ENCODE measurements at places on chromosomes 4 and X.

DNA sequence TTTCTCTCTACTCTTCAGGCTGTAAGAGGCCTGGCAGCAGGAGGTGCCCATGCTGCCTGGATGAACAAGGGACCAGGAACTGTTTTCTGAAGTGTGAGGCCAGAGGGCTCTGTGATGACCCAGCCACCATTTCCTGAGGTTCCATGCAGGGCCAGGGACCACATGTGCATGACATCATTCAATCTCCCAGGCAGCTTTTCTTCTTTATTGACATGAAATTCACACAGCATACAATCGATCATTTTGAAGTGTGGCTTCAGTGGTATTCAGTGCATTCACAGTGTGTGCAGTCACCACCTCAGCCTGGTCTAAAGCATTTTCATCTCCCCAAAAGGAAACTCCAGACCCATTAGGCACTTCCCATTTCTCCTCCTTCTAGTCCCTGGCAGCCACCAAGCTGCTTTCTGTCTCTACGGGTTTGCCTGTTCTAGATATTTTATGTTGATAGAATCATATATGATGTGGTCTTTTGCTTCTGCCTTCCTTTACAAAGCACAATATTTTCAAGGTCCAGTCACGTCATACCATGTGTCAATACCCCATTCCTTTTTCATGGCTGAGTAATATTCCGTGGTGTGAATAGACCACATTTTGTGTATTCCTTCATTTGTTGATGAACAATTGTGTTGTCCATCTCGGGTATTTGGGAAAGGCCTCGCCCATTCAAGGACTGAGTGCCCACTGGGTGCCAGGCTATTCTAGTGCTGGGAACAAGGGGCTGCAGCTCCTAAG is 93.1 kb downstream of the PSAPL1 start:
- H3K36me3 ChIP-seq, result no peaks in the 10 kb centered on the region
- H3K27me3 ChIP-seq, result no peaks in the 10 kb centered on the region
- no peak for DNase-seq

- no peak overlapping the region for H3K4me3 ChIP-seq
- no peaks in the 10 kb centered on the region for H3K36me3 ChIP-seq
- DNase-seq, result no peak
- no peak overlapping the region for H3K27ac ChIP-seq
- H3K4me1 ChIP-seq, result no peaks in the 10 kb centered on the region
Measured at GRCh38 chrX:137234651-137235402, 201.0 kb upstream of the GPR101 start.

- peak overlapping the region; percentile 43 for H3K4me3 ChIP-seq
- no peaks in the 10 kb centered on the region for H3K4me1 ChIP-seq
- DNase-seq, result peak; percentile 6
- no peaks in the 10 kb centered on the region for H3K36me3 ChIP-seq
- no peaks in the 10 kb centered on the region for H3K27me3 ChIP-seq
- H3K27ac ChIP-seq, result peak overlapping the region; percentile 73
Measured at GRCh38 chrX:118115953-118116712, 477 bp downstream of the KLHL13 start.

DNA sequence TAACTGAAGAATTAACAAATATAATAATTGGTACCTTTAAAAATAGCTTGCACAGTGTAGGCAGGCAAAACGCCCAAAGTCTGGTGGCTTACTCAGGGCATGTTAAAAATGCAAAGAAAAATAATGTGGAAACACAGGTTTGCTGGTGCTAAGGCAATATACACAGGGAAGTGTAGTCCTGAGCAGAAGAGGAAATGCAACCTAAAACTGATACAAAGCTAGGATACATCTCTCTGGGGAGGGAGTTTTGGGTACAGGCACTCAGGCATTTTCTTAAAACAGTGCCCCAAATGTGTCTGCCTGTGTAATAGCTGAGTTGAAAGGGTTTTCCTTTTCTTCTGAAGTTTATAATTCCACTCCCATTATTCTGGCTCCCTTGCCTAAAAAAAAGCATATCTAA is 47.4 kb downstream of the TMPRSS11E start:
- DNase-seq, result no peak
- no peaks in the 10 kb centered on the region for H3K36me3 ChIP-seq
- no peak overlapping the region for H3K4me3 ChIP-seq
- no peaks in the 10 kb centered on the region for H3K4me1 ChIP-seq

- H3K36me3 ChIP-seq, result no peaks in the 10 kb centered on the region
- no peaks in the 10 kb centered on the region for H3K4me1 ChIP-seq
- DNase-seq, result no peak
- H3K27ac ChIP-seq, result no peak overlapping the region
- H3K27me3 ChIP-seq, result no peaks in the 10 kb centered on the region
Measured at GRCh38 chrX:95505721-95506120, 1178.9 kb upstream of the DIAPH2 start.

DNA sequence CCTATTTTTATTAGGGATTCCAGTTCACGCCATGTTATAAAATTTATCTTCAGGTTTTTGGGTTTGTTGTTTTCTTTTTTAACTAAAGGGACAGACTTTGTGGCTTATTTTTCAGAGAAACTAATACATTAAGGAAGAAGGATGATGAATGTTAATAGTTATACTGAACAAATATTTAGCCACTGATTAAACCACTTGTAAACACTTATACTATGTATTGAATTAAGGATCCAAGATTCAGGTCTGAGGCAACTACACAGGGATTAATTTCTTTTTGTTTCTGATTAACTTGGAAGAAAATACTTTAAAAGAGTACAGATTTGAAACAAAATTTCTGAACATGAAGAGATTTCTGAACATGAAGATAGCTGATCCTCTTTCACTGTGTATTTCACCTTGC is 82.8 kb upstream of the NAP1L5 start:
- H3K36me3 ChIP-seq, result no peaks in the 10 kb centered on the region
- no peak overlapping the region for H3K4me3 ChIP-seq
- no peak overlapping the region for H3K27ac ChIP-seq
- DNase-seq, result no peak
- no peaks in the 10 kb centered on the region for H3K27me3 ChIP-seq

GRCh38 chr4:95426455-95426854 is 122.3 kb downstream of the UNC5C start:
- no peak for DNase-seq
- H3K36me3 ChIP-seq, result no peaks in the 10 kb centered on the region
- H3K27me3 ChIP-seq, result no peaks in the 10 kb centered on the region
- H3K4me1 ChIP-seq, result no peaks in the 10 kb centered on the region
- H3K27ac ChIP-seq, result no peak overlapping the region

- no peaks in the 10 kb centered on the region for H3K36me3 ChIP-seq
- no peak overlapping the region for H3K4me3 ChIP-seq
- no peak for DNase-seq
- H3K27ac ChIP-seq, result no peak overlapping the region
Measured at GRCh38 chr4:48570646-48571220, 80.7 kb downstream of the ZAR1 start.

DNA sequence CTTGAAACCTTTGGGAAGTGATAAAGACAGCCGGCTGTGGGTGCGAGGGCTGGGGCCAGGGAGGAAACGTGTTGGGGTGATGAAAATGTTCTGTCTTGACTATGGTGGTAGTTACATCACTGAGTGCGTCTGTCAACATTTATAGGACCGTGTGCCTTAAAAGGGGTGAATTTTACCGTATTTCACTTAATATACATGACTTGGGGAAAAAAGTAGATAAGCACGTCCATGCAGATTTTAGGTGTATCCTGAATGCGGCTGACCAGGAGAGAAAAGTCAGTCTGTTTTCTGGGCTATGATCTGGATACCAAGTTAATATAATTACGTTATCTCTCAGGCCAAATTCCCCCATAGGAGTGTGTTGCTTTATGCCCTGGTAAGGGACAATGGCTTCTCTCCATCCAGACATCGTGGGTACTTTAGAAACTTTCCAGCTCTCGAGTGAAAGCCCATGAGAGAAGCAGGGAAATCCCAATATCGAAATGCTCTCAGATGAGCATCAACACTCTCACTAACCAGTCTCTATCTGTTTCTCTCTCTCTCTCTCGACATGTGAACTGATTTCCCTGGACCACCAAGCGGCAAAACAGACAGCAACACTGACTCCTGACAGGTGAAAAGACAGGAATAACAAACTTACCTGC is 71.5 kb downstream of the IRF2 start:
- H3K36me3 ChIP-seq, result no peaks in the 10 kb centered on the region
- DNase-seq, result no peak
- no peak overlapping the region for H3K4me3 ChIP-seq

GRCh38 chr4:6378493-6379445 is 93.6 kb downstream of the PPP2R2C start:
- H3K36me3 ChIP-seq, result no peaks in the 10 kb centered on the region
- no peak overlapping the region for H3K4me3 ChIP-seq
- no peaks in the 10 kb centered on the region for H3K4me1 ChIP-seq
- no peak overlapping the region for H3K27ac ChIP-seq
- no peaks in the 10 kb centered on the region for H3K27me3 ChIP-seq

GRCh38 chr4:4625488-4625887 is 83.6 kb upstream of the STX18 start:
- no peaks in the 10 kb centered on the region for H3K4me1 ChIP-seq
- H3K4me3 ChIP-seq, result no peak overlapping the region
- H3K27me3 ChIP-seq, result no peaks in the 10 kb centered on the region
- H3K36me3 ChIP-seq, result no peaks in the 10 kb centered on the region

DNA sequence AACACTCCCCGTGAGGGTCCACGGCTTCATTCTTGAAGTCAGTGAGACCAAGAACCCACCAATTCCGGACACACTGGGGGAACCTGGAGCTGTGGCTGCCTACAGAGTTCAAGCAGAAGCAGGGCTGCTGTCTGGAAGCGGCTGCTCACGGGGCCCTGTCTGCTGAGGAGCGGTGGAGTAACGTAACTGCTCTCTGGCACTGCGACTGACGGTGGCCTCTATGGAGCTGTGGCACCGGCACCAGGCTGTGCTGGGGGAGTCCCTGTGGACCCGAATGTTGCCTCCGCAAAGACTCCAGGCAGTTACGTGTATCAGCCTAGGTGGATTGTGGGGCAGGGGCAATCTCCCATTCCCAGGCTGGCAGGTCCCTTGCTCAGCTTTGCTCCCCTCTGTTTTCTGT is 703.3 kb upstream of the FRG1 start:
- DNase-seq, result no peak
- no peaks in the 10 kb centered on the region for H3K27me3 ChIP-seq
- no peak overlapping the region for H3K27ac ChIP-seq
- H3K4me3 ChIP-seq, result no peak overlapping the region

DNA sequence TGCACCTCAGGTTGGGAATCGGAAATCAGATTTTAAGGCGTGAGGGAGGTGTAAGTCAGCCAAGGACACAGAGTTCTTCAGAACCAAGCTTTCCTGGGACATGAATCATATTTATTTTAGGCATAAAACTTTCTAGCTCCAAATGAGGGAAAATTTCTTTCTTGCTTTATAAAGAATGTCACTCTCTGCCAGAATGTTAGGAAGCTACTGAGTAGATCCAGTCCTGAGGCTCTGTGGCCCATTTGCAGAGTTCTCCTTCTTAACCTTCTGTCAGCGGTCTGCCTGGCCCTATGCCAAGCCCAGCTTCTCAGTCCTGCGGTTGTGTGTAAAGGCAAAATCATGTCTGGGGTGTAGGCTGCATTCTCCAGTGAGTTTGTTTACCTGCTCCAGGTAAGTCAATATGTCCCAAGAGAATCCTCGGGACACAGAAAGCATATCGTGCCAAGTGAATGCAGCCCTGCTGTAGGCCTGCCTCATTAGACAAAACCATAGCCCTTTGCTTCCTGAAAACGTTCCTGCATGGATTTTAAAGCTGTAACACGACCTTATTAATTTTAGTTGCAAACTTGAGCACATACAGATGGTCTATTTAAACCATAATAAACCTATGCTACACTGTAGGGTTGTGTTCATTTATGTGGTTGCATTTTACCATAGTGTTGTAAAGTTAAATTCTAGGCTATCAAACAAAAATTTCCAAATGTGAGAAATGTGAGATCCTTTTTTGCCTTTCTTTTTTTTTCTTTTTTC is 29.2 kb upstream of the CCNI start:
- H3K4me1 ChIP-seq, result no peaks in the 10 kb centered on the region
- peak overlapping the region; percentile 63 for H3K27ac ChIP-seq
- no peaks in the 10 kb centered on the region for H3K36me3 ChIP-seq
- H3K27me3 ChIP-seq, result no peaks in the 10 kb centered on the region
- H3K4me3 ChIP-seq, result no peak overlapping the region
- DNase-seq, result peak; percentile 72

DNA sequence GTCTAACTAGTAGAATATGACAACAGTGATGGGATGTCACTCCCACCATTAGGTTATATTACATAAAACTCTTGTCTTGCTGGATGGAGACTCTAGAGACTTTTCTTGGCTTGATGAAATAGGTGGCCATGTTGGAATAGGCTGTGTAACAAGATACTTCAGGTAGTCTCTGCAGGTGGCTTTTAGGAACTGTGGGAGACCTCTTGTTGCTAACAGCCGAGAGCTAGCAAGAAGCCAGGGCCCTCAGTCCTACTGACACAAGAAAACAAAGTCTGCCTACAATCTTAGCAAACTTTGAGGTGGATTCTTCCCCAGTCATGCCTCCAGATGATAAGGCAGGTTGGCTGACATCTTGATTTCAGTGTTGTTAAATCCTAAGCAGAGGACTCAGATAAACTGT is 72.5 kb downstream of the GNL3L start:
- no peaks in the 10 kb centered on the region for H3K27me3 ChIP-seq
- H3K36me3 ChIP-seq, result no peaks in the 10 kb centered on the region
- H3K27ac ChIP-seq, result no peak overlapping the region
- no peak for DNase-seq
- no peaks in the 10 kb centered on the region for H3K4me1 ChIP-seq
- H3K4me3 ChIP-seq, result no peak overlapping the region

- H3K27ac ChIP-seq, result no peak overlapping the region
- H3K4me3 ChIP-seq, result no peak overlapping the region
- no peaks in the 10 kb centered on the region for H3K27me3 ChIP-seq
- no peaks in the 10 kb centered on the region for H3K4me1 ChIP-seq
Measured at GRCh38 chrX:30561191-30561590, 16.4 kb downstream of the TASL start.

GRCh38 chr4:57074744-57075143 is 35.4 kb downstream of the IGFBP7 start:
- no peak for DNase-seq
- no peaks in the 10 kb centered on the region for H3K36me3 ChIP-seq
- no peak overlapping the region for H3K4me3 ChIP-seq
- H3K27me3 ChIP-seq, result no peaks in the 10 kb centered on the region

- no peak overlapping the region for H3K27ac ChIP-seq
- H3K4me3 ChIP-seq, result no peak overlapping the region
- no peaks in the 10 kb centered on the region for H3K36me3 ChIP-seq
- H3K4me1 ChIP-seq, result no peaks in the 10 kb centered on the region
- DNase-seq, result no peak
- H3K27me3 ChIP-seq, result no peaks in the 10 kb centered on the region
Measured at GRCh38 chr4:40864531-40864930, 114.8 kb downstream of the NSUN7 start.

GRCh38 chr4:91485415-91485814 is 818.4 kb upstream of the GRID2 start:
- H3K36me3 ChIP-seq, result no peaks in the 10 kb centered on the region
- no peaks in the 10 kb centered on the region for H3K27me3 ChIP-seq
- H3K27ac ChIP-seq, result no peak overlapping the region
- H3K4me3 ChIP-seq, result no peak overlapping the region
- H3K4me1 ChIP-seq, result no peaks in the 10 kb centered on the region
- no peak for DNase-seq

Measured in prostate gland (tissue), 2 donors.